Stimulated activated CD8-positive, alpha-beta memory T cell treated with anti-CD3 and anti-CD28 coated beads, Interleukin-4, amount 100 ng/mL, for 1 hour (primary cell): ENCODE measurements at places on chromosomes 2 and 18.

DNA sequence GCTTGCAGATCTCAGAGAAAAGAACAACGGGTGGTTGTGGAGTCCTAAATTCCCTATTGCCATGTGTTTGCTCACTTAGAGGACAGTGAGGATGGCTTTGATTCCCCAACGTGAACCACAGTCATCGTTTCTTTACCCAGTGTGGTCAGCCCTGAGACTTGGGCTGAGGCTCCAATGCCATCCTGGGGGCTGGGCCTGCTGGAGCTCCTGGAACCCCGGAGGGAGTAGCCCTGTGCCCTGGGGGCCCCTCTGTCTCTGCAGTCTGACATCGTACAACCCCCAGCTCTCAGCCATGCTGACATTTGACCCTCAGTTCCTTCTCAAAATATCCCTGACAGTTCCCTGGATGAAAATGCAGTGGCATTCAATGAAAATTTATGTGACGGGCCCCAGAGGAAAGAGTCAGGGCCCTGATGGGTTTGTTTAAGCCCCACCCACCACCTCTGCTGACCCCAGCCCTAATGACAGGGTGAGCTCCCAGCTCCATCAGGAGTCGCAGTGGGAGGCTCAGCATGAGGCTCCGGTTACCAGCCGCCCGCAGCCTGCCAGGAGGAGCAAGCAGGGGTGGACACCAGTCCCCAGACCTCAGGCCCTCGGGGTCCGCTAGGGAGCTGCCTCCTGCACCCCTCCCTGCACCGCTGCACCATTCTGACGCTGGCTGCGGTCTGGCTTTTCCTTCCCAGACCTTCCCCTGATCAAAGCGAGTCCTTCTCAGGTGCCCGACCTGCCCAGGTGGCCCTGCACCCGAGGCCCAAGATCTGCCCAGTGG is 120.9 kb downstream of the TWIST2 start:
- no peak for DNase-seq

DNA sequence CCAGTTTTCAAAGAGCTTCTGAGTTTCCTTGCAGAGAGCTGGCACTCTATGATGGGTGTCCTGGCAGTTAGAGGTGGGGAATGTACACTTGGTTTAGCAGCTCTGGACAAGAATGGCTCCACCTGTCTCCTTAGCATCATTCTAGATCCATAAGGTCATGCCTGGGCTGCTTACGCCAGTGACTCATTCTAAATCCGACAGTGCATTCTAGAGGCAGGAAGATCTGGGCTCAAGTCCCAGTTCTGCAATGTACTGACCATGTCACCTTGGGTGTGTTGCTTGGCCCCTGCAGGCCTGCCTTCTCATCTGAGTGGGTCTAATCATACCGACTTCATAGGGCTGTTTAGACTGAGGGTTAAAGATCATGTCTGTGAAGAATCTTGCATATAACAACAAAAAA is 46.5 kb downstream of the PTGR3 start:
- no peak for DNase-seq

- no peak for DNase-seq
Measured at GRCh38 chr2:238874330-238875050, 26.6 kb downstream of the TWIST2 start.

DNA sequence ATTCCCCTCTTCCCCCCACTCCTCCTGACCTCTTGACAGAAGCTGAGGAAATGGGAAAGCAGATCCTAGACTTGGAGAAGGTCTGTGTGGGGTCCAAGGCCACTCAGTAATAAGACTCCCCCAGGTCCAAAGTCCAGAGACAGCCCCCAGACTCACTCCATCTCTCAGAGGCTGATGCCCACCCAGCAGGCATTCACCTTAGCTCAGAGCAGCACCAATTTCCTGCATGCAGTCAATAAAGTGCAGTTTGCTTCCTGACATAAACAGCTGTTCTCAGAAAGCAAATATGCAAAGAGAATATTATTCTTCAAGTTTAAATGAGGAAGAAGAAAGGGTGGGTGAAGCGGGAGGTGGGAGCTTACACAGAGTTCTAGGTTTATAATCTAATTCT is 84.1 kb upstream of the RTN4 start:
- DNase-seq = no peak

DNA sequence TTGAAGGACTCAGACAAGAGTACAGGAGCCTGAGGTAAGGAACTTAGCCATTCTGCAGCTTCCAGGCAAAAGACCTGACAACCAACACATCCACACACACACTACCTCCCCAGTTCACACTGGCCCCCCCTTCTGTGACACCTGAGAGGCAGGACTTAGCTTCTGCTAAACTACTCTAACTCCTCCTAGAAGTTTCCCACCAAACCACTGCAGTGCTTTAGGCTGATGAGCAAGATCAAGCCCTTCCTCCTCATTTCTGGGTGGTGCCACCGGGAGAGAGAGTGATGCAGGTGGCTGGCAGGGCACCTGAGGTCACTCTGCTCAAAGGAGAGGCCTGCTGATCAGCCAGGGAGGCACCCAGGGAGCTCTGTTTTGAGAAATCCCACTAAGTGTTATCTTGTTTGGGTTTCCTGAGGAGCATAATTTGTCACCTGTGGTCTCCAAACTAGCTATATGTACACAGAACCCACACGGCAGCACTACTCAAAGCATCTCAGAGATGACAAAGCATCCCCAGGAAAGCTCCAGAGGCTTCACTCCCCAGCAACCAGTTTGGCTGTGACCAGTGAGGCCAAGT is 188.4 kb downstream of the MYO5B start:
- no peak for DNase-seq
